ENCODE measurements at places on chromosomes 16 and 17. TPM values are rescaled to one million over a fixed set of nuclear protein-coding genes. Genes with fewer than 3 reads are reported as not detected.

The SRR gene
- total RNA-seq: 15.0 TPM

The CD68 gene
- 16.2 TPM for total RNA-seq

The MED31 gene
- total RNA-seq: 10.6 TPM

The EMP2 gene
- total RNA-seq: 22.5 TPM

The CDH13 gene
- total RNA-seq: 21.1 TPM

The KRT20 gene
- not detected for total RNA-seq

The ASPA gene
- total RNA-seq: 4.6 TPM

The RNF222 gene
- not detected for total RNA-seq

The SSTR5 gene
- not detected for total RNA-seq

The EPX gene
- total RNA-seq: not detected

The TMC7 gene
- 0.51 TPM for total RNA-seq

The TMEM235 gene
- total RNA-seq: not detected

The TPSD1 gene
- total RNA-seq: not detected

The ACACA gene
- 72.9 TPM for total RNA-seq

The PLA2G10 gene
- total RNA-seq: not detected

The AGRP gene
- not detected for total RNA-seq

The PIRT gene
- not detected for total RNA-seq

The TBC1D3C gene
- total RNA-seq: 1.3 TPM

The PARD6A gene
- total RNA-seq: 4.1 TPM

The MFAP4 gene
- total RNA-seq: 137 TPM

The ELMO3 gene
- total RNA-seq: 0.26 TPM

The SPATA32 gene
- not detected for total RNA-seq

The PRCD gene
- total RNA-seq: 4.3 TPM

The MLKL gene
- 4.6 TPM for total RNA-seq

The EVI2A gene
- 11.8 TPM for total RNA-seq

The DNAH2 gene
- total RNA-seq: 0.17 TPM

The CHAD gene
- total RNA-seq: not detected

The ZNF624 gene
- total RNA-seq: 7.6 TPM

The CPNE7 gene
- 53.0 TPM for total RNA-seq

The FASN gene
- total RNA-seq: 85.0 TPM

The CDRT15L2 gene
- not detected for total RNA-seq

The MYH1 gene
- total RNA-seq: not detected

The LPCAT2 gene
- 13.1 TPM for total RNA-seq

The CACNG4 gene
- not detected for total RNA-seq

The TBX4 gene
- 35.2 TPM for total RNA-seq

The PER1 gene
- 6.9 TPM for total RNA-seq

The RASL10B gene
- total RNA-seq: 4.1 TPM
